ENCODE measurements at places on chromosomes 4 and X.

DNA sequence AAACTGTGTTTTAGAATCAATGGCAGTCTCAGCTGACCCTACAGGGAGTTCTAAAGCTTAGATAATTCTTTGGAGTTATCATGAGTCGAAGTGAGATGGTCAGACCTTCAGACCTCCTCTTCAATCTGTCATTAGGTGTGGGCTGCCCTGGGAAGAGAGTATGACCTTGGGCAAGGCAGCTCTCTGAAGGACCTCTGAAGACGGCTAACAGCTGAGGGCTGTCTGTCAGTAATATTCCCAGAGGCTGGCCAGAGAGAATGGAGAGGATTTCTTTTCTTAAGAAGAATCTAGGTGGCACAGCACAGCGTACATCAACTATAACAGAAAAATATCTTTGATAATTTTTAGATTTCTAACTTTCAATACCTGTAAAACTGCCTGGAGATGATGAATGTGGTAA lies 379.4 kb downstream of the ZNF674 start:
- DNase-seq = no peak

GRCh38 chr4:128917781-128918180 lies 108.3 kb downstream of the JADE1 start:
- DNase-seq = no peak

DNA sequence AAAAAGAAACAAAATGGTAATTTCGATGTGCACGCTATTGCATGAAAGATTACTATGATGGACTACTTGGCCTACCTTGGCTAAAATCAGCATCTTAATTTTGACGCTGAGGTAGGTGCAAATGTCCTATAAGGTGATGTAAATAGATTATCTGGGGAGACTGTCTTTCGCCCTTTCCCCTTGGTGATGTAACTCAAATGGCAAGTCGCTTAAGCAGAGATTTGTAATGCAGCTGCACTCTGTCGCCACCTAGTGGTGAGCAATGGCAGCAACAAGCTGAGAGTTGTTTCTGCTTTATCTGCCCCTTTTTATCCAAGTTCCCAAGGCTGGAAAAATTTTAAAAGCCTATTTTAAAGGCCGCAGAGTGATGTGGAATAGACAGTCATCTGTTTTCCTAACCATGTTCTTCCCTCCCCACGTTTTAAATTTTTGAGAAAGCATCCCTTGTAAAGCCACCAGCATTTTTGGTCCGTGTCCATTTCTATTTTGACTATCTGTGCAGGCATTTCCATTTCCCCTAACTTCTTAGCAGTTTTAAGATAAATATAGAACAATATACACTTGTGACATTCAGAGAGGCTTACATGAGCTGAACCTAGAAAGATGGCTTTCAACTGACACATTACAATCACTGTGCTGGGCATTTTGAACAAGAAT lies 62.4 kb upstream of the PDLIM3 start:
- peak; percentile 60 for DNase-seq

- no peak for DNase-seq
Measured at GRCh38 chr4:95560774-95561173, 12.0 kb upstream of the UNC5C start.

- no peak for DNase-seq
Measured at GRCh38 chr4:76639288-76639687, 204.3 kb downstream of the SHROOM3 start.
